Activated effector memory CD4-positive, alpha-beta T cell treated with anti-CD3 and anti-CD28 coated beads, Interleukin-2, amount 50 U/mL, for 16 hours (primary cell): ENCODE measurements at places on chromosomes 1 and 21.

- DNase-seq: peak; percentile 55
These were observed 24.5 kb downstream of the SPOCD1 start for GRCh38 chr1:31791131-31791858.

GRCh38 chr1:169931795-169932231 is 38.1 kb upstream of the SCYL3 start:
- DNase-seq: no peak

DNA sequence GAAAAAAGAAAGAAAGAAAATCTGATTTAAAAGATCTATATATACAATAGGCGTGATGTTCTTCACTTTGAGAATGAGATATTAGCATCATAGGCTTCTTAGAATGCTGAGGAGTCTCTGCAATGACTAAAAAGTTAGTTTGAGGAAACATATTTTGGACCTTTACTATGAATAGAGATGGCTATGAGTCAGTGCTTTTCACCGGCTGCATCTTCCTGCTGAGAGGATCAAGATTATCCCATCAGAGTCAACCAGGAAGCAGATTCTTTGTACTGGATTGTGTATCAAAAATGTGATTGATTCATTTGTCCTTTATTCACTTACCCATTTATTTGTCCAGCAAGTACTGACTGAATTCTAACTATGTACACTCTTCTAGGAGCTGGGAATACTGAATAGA is 144.2 kb downstream of the KCNK2 start:
- no peak for DNase-seq

- no peak for DNase-seq
These were observed 96.3 kb upstream of the KLHDC7A start for GRCh38 chr1:18384471-18384870.

DNA sequence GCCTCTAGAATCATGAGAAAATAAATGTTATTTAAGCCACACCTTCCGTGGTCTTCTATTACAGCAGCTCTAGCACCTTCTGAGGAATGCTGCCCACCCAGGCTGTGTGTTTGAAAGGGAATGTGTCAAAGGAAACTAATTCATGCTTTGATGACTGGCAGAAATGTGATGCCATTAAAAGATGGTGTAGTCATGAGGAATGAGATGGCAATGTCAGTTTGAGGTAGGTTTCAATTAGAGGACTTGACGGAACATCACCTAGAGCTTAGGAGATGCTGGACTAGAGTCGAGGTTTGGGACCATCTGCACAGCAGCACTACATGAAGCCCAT is 10.6 kb downstream of the PDZK1 start:
- DNase-seq: no peak

GRCh38 chr1:65011983-65012382 is 45.6 kb upstream of the JAK1 start:
- no peak for DNase-seq

DNA sequence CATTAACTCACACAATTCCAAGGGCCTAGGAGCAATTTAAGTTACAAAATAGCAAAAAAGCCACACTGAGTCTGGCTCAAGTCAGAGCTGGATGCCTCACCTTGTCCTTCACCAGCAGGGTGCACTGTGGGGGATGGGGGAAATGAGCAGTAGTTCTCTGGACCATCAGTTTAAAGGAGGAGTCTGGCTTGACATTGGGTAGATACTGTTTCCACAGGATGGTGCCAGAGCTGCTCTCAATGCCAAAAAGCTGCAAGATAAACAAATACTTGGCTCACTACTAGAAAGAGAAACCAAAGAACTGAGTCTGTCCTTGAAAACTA is 18.8 kb downstream of the EMC1 start:
- DNase-seq: no peak

GRCh38 chr1:19087017-19087736 is 122.9 kb downstream of the UBR4 start:
- no peak for DNase-seq

DNA sequence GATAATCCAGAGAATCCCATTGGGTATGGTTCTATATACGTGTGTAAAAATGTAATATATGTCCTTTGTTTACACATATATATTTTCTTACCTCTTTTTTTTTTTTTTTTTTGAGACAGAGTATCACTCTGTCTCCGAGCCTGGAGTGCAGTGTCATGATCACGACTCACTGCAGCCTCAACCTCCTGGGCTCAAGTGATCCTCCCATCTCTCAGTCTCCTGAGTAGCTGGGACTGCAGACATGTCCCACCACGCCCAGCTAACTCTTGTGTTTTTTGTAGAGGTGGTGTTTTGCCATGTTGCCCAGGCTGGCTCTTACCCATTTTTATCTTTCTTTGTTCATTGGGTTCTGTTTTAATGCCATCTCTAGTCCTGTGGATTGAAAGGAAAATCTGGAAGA is 59.5 kb downstream of the ZBTB17 start:
- no peak for DNase-seq

GRCh38 chr1:38791164-38791515 is 68.4 kb downstream of the RRAGC start:
- no peak for DNase-seq

DNA sequence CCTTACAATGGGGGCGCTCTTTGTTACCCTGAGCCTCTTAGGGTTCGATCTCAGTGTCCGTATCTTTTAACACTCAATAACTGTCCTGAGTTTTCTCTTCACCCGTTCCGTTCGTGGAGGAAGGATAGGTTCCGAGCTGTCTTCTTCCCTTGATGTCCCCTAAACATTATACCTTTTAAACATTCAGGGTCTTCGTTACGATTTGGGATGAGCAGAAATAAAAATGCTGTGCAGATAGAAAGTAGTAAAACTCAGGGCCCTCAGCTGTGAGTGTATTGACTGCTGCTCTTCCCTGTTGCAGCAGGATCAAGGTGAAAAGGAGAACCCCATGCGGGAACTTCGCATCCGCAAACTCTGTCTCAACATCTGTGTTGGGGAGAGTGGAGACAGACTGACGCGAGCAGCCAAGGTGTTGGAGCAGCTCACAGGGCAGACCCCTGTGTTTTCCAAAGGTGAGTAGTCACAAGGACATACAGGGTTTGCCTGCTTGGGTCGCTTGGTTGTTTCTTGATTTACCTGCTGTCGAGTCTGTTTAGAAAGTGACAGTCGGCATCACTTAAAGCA is 784 bp downstream of the RPL11 start:
- DNase-seq: peak; percentile 66

DNA sequence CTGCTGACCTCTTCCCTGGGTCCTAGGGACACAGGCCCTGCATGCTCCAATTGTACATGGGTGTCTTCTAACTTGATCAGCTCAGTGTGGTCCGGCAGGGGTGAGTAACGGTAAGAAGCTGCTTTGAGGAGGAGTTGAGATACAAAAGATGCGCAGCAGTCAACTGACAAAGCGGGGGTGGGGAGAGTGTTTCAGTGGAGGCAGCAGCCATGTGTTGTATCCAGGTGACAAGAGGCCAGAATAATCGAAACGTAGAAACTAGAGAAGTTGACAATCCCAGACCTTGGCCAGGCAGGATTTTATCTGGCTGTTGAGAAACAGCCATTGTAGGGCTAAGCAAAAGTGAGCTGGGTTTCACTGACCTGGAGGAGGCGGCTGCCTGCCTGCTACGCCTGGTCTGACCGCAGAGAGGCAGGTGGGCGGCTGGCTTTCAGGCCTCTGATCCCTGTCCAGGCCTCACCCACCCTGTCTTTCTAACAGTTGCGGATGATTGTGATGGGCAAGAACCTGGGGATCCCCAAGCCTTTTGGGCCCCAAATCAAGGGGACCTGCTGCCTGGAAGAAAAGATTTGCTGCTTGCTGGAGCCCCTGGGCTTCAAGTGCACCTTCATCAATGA is 28.8 kb downstream of the PADI6 start:
- DNase-seq: no peak

GRCh38 chr1:24364975-24365678 is 46.0 kb downstream of the GRHL3 start:
- no peak for DNase-seq

- DNase-seq: no peak
These were observed 40.0 kb upstream of the DHCR24 start for GRCh38 chr1:54926970-54927369.

GRCh38 chr1:203144661-203145060 is 17.1 kb downstream of the ADORA1 start:
- no peak for DNase-seq

DNA sequence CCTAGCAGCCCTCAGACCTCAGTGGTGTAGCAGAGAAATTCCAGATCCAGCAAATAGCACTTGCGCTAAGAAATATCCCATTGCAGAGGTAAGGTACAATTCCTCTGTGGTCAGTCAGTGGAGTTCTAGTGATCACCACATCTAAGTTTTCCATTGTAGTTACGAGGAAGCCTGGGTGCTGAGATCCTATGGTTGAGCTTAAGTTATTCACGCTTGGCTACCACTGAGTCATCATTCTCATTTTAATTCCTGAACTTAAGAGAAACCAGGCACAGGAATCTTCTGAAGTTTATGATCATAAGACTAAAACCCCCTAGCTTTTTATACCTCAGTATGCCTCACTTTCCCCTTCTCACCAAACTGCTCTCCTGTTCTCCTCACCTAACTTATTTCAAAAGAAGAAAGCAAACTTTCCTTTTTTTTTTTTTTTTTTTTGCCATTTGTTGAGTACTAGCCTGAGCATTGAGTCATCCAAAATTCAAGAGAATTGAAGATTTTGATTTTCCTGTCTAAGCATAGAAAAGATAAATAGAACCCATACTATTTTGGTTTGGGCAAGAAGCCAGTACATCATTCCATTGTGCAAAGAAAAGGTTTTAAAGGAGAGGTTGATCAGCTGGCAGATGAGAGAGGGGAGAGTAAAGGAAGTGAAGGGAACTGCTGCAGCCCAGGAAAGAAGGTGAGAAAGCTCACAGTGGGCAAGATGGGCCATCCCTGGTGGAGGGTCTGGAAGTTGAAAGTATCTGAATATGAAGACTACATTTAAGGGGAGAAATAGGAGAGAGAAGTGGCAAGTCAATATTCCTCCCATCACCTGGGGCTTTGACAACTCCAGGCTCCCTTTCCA is 39.9 kb downstream of the SERBP1 start:
- no peak for DNase-seq

DNA sequence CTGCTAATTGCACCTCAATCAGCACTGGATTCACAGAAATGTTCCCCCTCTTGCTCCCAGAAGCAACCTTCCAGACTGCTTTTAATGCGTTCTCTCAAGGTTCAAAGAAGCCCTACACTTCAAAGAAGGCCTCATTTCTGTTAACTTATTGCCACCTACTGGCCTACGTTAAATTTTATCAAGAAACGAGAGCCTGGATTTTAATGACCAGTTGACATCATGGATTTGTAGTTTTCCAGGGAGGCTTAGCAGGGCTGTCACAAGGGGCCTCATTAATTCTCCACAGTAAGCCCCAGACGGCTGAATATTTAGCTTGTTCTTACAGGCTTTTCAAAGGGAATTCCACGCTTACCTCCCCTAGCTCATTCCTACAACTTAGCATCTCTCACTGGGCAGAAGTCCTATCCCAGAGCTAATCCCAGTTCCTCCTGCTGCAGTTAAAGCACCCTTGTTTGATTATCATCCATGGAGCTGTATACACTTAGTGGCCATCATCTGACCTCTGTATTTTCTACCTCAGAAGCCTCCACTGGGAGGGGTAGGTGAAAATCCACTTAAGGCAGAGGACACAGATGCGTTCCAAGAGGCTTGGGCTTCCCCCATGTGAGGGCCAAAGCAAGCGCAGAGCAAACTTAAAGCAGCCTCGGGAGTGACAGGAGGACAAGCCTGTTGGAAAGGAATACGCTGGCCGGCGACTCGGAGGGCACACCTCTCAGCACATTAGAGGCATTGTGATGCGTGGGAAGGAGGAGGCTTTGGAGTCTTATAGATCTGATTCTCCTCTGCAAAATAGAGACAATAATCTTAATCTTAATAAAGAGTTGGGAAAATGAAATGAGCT is 32.2 kb upstream of the CYP4X1 start:
- no peak for DNase-seq

GRCh38 chr1:116571215-116571919 is 541 bp upstream of the CD58 start:
- no peak for DNase-seq

- no peak for DNase-seq
These were observed 44.5 kb upstream of the BMP8B start for GRCh38 chr1:39833121-39833520.

- no peak for DNase-seq
These were observed 182.5 kb downstream of the AKT3 start for GRCh38 chr1:243667591-243667990.

- DNase-seq: no peak
These were observed 16.4 kb downstream of the REG4 start for GRCh38 chr1:119794876-119795240.

- DNase-seq: no peak
These were observed 109.2 kb downstream of the CSMD2 start for GRCh38 chr1:34055818-34056217.

DNA sequence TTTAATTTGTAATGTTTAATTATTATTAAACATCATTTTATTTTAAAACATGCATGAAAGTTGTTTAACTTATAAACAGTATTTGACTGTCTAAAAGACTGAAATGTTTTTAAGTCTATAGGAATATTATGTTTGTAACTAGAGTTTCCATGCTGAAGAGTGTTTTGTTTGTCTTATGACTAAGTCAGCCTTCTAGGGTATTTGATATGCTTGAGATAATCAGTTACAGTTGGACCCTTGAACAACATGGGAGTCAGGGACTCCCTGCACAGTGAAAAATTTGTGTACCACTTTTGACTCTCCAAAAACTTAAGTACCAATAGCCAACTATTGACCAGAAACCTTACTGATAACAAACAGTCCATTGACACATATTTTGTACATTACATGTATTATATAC is 45.5 kb upstream of the KANK4 start:
- DNase-seq: no peak

DNA sequence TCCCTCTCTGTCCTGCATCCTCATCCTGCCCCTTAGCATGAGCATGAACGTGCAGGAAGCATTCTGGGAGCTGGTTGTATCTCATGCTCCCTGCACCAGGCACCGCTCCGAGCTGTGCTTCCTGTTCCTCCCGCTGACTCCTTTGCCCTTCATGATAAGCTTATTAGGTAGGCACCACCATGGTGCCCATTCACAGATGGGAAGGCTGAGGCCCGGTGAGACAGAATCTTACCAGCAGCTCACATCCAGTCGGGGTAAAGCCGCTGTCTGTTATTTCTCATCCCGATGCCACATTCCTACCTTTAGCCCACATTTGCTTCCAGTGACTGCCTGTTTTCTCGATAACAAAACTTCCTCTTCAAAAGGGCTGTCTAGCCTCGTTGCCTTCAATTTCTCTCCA is 7.3 kb downstream of the MIIP start:
- DNase-seq: no peak

- DNase-seq: no peak
These were observed 101.7 kb downstream of the ESRRG start for GRCh38 chr1:216621536-216621935.

DNA sequence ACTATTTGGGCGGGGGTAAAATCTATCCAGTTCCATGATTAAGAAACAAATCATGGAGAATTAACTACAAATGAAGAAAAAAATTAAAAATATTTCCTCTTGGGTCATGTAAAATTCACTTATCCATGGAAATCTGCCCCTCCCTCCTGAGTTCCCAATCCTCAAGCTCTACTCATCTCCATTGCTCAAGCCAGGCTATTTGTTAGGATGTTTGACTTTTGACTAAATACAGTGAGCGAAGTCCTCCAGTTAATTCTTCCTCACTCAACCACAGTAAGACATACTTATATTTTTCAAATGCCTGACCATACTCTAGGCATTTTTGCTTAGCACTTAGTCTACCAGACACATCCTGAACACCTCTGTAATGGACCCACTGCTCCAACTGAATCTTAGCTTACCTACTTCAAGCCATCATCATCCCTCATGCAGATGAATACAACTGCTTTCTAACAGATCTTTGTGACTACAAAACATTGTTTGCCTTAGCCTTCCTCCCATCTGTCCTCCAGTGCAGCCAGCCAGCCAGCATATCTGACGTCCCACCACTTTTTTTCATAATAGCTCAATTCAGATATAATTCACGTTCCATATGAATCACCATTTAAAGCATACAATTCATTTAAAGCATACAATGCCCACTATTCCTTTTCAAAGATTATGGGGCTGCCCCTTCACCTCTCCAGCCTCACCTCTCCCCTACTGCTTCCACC is 154.2 kb downstream of the RERE start:
- no peak for DNase-seq
